ENCODE measurements at places on chromosomes 16 and 17. TPM values are rescaled to one million over a fixed set of nuclear protein-coding genes. Genes with fewer than 3 reads are reported as not detected.
A peak's percentile ranks its signal among the peaks of the same experiment; 100 is the strongest.

GRCh38 chr17:10385871-10386270 lies 13.1 kb upstream of the MYH13 start:
- DNase-seq: no peak

GRCh38 chr16:56411123-56411522 lies 14.2 kb downstream of the AMFR start:
- no peak for DNase-seq

GRCh38 chr16:85557083-85557970 lies 55.8 kb upstream of the GSE1 start:
- peak; percentile 51 for DNase-seq

- DNase-seq: peak; percentile 69
Observed at GRCh38 chr17:68600931-68601564, at the start of gene FAM20A. FAM20A (minus strand) TSS chr17:68601367; CDS start chr17:68600666, 701 bp downstream.

DNA sequence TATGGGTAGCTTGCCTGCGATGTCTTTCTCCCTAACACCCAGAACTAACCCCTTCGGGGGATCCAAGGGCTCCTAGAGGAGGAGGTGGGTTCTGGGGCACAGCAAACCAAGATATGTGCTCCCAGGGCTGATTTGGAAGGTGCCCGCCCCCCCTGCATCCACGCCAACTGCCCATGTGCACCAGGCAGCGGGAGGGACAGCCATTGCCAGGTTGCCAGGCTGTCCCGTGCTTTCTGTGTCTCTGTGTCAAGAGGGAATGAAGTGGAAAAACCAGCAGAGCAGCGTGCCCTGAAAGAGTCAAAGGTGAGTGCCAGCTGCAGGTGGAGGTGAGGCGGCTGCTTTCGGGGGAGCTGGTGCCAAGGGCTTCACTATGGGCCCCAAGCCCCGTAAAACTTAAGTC lies 6.4 kb downstream of the TEKT5 start:
- no peak for DNase-seq

GRCh38 chr17:42456223-42457106 lies 2.2 kb upstream of the ATP6V0A1 start:
- DNase-seq: peak; percentile 80

DNA sequence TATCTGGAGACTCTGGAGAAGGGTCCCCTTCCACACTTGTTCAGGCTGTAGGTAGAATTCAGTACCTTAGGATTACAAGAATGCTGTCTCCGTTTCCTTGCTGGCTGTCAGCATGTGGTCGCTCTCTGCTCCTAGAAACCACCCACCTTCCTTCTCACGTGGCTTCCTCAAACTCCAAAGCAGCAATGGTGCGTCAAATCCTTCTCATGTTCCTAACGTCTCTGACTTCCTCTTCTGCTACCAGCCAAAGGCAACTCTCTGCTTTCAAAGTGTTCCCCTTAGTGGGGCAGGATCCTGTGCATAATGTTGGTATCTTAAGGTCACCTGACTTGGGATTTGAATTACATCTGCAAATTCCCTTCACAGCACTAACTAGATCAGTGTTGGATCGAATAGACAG lies 30.9 kb upstream of the DYNLRB2 start:
- no peak for DNase-seq

- no peak for DNase-seq
Observed at GRCh38 chr17:47807421-47807820, 14.2 kb downstream of the OSBPL7 start.

DNA sequence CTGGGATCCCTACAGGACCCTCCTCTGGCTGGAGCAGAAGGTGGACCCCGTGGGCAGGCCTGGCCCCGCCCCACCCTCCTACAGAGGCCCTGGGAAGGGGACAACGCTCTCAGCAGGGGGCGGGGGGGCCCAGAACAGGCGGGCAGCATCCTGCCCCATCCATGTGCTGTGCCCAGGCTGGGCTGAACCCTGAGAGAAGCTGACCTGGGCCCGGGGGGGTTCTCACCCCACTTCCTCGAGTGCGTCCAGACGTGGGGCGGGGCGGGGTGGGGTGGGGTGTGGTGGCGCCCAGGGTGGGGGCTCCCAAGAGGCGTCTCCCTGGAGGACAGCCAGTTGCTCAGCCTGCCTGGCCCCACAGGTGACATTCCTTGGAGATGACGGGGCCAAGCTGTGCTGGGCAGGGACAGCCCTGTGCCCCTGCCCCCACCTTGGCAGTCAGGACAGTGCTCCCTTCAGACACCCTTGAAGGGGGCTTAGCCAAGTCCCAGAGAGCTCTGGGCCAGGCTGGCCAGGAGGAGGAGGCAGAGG lies 390 bp upstream of the UNC13D start:
- no peak for DNase-seq

- peak; percentile 67 for DNase-seq
Observed at GRCh38 chr16:50152351-50152806, 727 bp upstream of the TENT4B start.

- peak; percentile 50 for DNase-seq
Observed at GRCh38 chr16:83338941-83339340, 468.8 kb upstream of the HSBP1 start.

- DNase-seq: peak; percentile 85
Observed at GRCh38 chr17:50872710-50873424, 6.7 kb upstream of the TOB1 start.

DNA sequence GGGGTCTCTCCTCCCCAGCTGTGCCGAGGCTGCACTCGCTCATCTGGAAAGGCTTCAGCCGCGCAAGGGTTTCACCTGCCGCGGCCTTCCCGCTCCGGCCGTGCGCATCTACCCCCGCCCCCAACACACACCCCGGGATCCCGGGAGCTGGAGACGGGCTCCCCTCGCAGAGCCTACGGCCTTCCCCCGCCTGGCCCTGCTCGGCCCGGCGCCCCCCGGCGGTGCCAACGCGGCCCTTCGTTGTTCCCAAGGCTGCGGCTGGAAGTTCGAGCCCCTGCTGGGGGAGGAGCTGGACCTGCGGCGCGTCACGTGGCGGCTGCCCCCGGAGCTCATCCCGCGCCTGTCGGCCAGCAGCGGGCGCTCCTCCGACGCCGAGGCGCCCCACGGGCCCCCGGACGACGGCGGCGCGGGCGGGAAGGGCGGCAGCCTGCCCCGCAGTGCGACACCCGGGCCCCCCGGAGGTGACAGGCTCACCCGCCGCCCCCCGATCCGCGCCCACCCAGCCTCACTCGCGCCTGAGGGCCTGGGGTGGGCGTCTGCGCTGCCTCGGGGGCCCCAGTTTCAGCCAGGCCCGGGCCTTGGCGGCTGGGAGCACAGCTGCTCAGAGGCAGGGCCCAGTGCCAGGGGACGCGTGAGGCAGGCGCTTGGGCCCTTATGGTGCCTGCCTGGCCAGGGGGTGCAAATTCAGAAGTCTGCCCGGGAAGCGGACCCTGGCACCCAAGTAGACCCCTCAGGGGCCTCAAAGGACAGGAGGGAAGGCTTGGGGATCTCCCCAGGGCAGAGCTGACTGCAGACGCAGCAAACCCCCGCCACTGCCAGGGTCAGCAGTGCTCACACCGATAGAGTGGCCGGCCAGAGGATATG lies 11.2 kb downstream of the GALK1 start:
- DNase-seq: peak; percentile 89

DNA sequence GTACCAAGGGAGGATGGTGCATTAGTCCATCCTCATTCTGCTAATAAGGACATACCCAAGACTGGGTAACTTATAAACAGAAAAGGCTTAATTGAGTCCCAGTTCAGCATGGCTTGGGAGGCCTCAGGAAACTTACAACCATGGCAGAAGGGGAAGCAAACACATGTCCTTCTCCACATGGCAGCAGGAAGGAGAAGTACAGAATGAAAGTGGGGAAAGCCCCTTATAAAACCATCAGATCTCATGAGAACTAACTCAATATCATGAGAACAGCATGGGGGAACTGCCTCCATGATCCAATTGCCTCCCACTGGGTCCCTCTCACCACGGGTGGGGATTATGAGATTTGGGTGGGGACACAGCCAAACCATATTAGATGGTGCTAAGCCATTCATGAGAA lies 84.5 kb downstream of the SEC14L1 start:
- no peak for DNase-seq

DNA sequence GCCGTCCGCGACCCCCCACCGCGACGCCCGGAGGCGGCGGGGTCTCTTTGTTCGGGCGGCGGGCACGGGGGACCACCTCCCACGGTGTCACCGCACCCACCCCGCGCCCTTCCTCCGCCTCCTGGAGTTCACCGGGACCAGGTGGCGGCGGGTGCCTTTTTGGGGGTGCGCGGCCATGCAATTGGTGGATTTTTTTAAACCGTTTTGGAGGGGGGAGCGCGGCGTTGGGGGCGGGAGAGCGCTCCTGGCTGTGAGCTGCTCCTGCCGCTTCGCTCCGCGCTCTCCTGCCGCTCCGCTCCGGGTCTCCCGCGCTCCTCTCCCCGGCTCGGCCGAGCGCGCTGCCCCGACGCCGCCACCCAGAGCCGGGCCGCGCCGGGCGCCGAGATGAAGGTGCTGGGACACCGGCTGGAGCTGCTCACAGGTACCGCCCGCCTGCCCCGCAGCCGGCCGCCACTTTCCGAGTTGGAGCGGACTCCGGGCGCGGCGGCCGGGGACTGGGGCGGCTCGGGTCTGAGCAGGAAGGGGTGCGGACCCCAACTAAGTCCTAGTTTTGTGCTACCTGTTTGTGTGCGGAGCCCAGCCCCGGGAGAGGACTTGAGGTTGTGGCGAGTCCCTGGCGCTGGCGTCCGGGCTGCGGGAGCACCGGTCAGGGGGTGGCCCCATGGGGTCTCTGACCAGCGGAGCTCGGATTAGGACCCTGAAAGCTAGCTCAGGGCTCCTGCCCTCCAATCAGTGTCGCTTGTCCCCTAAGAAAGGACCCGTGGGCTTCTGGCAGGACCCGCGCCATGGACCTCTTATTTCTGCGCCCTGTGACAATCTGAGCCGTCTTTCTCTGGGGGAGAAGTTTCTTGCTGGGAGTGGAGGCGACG lies 35.7 kb upstream of the NDRG4 start:
- DNase-seq: peak; percentile 22

The SHCBP1 gene
- total RNA-seq: 17.1 TPM

The SLC13A2 gene
- total RNA-seq: not detected

The CASKIN1 gene
- under 0.01 TPM for total RNA-seq

The DNAH2 gene
- total RNA-seq: not detected

The KCNJ12 gene
- total RNA-seq: 1.0 TPM

The CALCOCO2 gene
- 40.9 TPM for total RNA-seq

The JUP gene
- total RNA-seq: 3.6 TPM

The OR4D1 gene
- not detected for total RNA-seq

The HIGD1B gene
- total RNA-seq: not detected

The C16orf86 gene
- 2.1 TPM for total RNA-seq

The C17orf107 gene
- 8.8 TPM for total RNA-seq
